Effector memory CD8-positive, alpha-beta T cell (primary cell): ENCODE measurements at places on chromosomes 5 and 9.

DNA sequence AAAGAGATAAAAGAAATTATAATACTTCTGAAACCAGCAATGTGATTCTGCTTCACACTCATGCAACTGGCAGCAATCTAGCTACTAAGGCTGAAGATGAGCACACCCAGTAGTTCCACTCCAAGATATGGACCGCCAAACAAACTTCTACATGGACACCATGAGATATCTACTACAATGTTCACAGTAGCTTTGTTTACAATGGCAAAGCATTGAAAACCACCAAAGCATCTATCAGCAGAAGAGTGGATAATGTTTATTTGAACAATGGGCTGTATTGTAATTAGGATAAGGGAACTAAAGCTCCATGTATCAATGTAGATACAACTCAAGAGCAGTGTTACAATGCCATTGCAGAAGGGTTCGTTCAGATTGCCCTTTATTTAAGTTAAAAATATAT is 91.2 kb upstream of the ERBIN start:
- DNase-seq = no peak

- no peak for DNase-seq
These were observed 393.9 kb downstream of the ARHGEF28 start for GRCh38 chr5:74019923-74020322.

DNA sequence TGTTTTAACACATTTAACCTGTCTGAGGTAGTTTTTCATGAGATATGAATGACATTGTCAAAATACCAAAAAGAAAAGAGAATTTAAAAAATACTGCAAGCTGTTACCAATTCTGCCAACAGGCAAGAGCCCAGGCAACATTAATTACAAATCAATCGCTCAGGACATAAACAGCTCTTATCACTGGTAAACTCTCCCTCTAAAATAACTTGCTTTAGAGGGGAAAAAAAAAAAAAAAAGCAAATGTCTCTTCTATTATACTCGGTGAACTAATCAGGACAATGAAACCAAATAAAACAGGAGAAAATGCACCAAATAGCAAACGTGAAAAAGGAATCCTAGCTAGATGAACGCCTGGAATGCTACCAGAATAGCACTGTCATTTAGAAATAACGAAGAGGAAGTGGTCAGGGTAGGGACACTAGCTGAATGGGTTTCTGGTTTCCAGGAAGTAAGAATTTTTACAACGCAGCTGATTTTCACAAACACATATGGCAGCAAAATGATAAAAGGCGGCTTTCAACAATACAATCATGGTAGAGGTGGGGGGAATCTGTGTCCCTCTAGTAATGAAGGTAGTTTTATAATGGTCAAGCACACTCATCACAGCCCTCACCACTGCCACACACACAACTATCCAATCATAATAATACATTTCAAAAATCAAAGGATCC is 94.9 kb downstream of the DENND1A start:
- DNase-seq = no peak

GRCh38 chr5:147467973-147468508 is 41.8 kb downstream of the DPYSL3 start:
- no peak for DNase-seq

DNA sequence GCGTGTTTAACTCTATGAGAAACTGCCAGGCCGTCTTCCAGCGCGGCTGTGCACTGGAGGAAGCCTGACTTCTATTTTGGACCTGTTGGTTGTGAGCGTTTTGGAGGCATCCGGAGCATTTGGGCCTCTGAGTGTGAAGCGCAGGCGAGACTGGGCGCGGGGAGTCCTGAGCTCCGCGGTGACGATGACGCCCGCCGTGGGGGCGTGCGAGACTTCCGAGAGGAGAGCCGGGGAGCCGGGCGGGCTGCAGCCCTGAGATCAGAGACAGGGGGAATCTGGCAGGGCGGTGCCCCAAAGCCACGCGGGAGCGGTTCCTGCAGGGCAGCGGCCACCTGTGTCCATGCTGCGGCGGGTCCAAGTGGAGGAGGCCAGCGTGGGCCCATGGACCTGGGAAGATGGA is 47.4 kb downstream of the NTNG2 start:
- no peak for DNase-seq

DNA sequence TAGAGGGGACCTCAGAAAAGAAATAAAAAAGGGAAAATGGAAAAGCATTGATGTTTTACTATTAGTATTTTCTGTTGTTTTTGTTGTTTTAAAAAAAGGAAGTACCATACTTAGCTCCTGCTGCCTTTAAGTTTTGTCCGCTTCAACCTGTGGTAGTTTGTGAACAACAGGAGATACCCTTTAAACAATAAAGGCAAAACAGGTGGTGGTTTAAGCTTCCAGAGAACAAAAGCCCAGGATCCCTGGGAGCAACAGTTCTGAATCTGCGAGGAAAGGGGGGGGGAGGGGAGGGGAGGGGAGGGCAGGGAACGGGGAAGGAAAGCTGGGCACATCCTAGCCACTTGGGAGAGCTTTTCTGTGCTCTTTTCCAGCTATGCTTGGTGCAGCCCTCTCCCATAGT is 2.1 kb upstream of the PSIP1 start:
- no peak for DNase-seq

DNA sequence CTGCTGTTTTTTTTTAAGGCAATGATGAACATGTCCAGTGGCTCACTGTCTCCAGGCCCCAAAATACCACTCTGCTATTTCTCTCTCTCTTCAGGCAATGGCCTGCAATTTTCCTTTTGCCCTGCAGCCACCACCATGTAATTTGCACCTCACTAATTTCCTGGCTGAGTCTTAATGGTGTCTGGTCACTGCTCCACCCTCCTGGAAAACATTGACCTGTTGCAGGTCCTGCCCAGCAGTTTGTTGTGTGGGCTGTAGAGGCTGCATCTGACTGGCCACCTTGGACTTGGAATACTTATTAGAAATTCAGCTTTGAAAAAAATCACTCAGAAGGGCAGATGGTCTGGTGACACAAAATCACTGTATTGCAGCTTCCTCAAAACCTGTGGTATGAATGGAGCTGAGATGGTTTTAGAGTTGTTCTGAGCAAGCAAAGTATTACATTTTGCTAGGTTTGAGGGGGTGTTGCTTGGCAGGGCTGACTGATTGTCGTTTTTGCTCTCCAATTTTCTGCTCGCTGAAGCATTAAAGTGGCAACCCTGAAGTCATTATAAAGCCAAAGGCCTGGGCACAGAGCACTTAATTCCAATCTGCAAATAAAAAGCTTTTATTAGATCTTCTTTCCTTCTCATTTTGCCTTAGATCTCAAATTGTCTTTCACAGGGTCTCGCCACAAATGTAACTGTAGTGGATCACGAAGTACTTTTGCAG is 134.8 kb downstream of the TMEM174 start:
- no peak for DNase-seq

DNA sequence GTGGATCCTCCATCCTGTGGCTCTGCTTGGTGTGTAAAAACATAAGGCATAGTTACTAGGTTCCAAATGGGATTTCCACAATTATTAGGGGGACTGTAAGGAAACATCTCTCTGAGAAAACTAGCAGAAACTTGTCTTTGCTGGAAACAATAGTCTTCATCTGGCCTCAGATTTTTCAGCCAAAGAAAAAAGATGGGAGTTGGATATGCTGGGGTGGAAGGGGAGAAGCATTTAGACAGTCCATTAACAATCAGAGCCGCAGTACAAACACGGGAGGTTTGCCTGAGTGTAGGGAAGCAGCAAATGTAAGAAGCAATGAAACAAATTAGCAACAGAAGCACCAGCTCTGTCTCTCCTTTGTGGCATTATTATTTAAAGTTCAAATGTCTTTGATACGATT is 402.7 kb upstream of the ZNF608 start:
- no peak for DNase-seq

- no peak for DNase-seq
These were observed 382.7 kb downstream of the ENC1 start for GRCh38 chr5:74257645-74258313.

DNA sequence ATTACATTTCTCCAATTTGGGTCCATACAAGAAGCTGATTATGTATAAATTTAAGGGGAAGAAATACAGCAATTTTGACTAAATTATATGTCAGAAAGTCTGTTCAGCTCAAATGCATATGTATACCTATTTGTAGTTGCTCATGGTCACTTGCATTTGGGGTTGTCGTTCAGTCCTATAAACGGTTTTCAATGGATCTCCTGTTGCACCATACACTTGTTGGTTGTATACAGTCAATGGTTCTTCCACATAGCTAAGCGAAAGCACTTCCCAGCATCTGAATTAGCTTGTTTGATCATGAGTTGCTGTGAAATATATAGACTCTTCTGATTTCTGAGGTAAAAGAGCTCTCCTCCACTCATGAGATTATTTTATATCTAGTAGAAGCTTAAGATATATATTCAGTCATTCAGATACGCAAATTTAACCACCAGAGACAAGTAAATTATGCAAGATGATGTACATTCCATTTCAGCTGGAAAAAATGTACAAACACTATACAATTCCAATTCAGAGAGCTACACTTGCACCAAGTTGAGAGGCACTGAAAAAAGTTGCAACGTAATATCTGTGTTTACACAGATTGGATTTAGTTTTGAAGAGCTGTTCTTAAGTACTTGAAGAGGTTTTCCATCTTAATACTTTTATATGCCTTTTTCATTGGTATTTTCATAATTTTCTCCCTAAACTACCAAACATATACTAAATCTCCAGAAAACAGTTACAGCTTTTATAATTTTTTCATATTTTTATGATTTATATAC is 64.4 kb upstream of the POU5F2 start:
- no peak for DNase-seq

GRCh38 chr5:135690466-135690865 is 111.7 kb upstream of the CXCL14 start:
- no peak for DNase-seq

GRCh38 chr5:110618941-110619340 is 107.5 kb downstream of the TMEM232 start:
- DNase-seq = no peak
